ENCODE measurements at places on chromosomes 2 and 18. TPM values are rescaled to one million over a fixed set of nuclear protein-coding genes. Genes with fewer than 3 reads are reported as not detected.

GRCh38 chr2:10883801-10884478 is 27.8 kb upstream of the KCNF1 start:
- H3K4me1 ChIP-seq, result peaks cover 5% of the 10 kb centered on the region
- H3K36me3 ChIP-seq, result no peaks in the 10 kb centered on the region
- no peak overlapping the region for H3K4me3 ChIP-seq
- no peak overlapping the region for H3K27ac ChIP-seq
- DNase-seq, result peak; percentile 20

DNA sequence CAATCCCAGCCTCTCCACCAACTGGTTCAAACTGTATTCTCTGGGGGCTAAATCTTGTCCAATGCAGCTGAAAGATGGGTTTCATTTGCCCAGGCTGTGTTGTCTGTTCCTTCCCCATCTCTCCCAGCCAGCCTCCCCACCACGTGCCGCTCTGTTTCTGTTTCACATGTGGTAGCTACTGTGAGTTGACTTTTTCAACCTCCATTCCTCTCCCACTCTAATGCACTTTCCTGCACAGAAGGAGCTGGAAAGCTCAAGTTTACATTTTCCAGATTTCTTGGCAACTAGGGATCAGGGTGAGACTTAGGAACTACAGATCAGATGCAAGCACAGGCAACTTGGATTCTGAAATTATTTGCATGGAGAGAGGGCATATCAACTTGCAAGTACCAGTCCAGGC is 19.0 kb upstream of the NPAS2 start:
- H3K36me3 ChIP-seq, result no peaks in the 10 kb centered on the region
- DNase-seq, result peak; percentile 93
- no peak overlapping the region for H3K4me3 ChIP-seq
- H3K27ac ChIP-seq, result peak overlapping the region; percentile 65
- H3K4me1 ChIP-seq, result peaks cover 14% of the 10 kb centered on the region

- DNase-seq, result peak; percentile 75
- H3K4me3 ChIP-seq, result no peak overlapping the region
- H3K27me3 ChIP-seq, result no peaks in the 10 kb centered on the region
- peaks cover 3% of the 10 kb centered on the region for H3K4me1 ChIP-seq
- peaks cover 20% of the 10 kb centered on the region for H3K36me3 ChIP-seq
- peak overlapping the region; percentile 67 for H3K27ac ChIP-seq
Measured at GRCh38 chr2:24304631-24305030, 55.7 kb downstream of the ITSN2 start.

- peak; percentile 39 for DNase-seq
- H3K27me3 ChIP-seq, result no peaks in the 10 kb centered on the region
- no peak overlapping the region for H3K4me3 ChIP-seq
- no peak overlapping the region for H3K27ac ChIP-seq
- H3K36me3 ChIP-seq, result no peaks in the 10 kb centered on the region
- H3K4me1 ChIP-seq, result peaks cover 3% of the 10 kb centered on the region
Measured at GRCh38 chr2:33363325-33364298, 112.8 kb upstream of the RASGRP3 start.

- peak overlapping the region; percentile 70 for H3K4me3 ChIP-seq
- H3K27me3 ChIP-seq, result no peaks in the 10 kb centered on the region
Measured at GRCh38 chr2:55519938-55520885, 694 bp downstream of the CFAP36 start.

- H3K36me3 ChIP-seq, result no peaks in the 10 kb centered on the region
- no peaks in the 10 kb centered on the region for H3K4me1 ChIP-seq
- peaks cover 28% of the 10 kb centered on the region for H3K27me3 ChIP-seq
- H3K27ac ChIP-seq, result no peak within 1 kb of the TSS
- no peak within 1 kb of the TSS for H3K4me3 ChIP-seq
Measured at GRCh38 chr2:219041252-219041651, at the start of gene CFAP65. Gene CFAP65, minus strand, starts transcription at chr2:219041516. Its CDS starts 2,468 bp downstream, at chr2:219039048.

- no peak for DNase-seq
- no peaks in the 10 kb centered on the region for H3K36me3 ChIP-seq
- H3K27me3 ChIP-seq, result no peaks in the 10 kb centered on the region
- H3K4me1 ChIP-seq, result no peaks in the 10 kb centered on the region
Measured at GRCh38 chr2:2046497-2046896, 284.6 kb downstream of the MYT1L start.

GRCh38 chr2:158926478-158926948 is 41.9 kb upstream of the TANC1 start:
- H3K27ac ChIP-seq, result no peak overlapping the region
- peaks cover 5% of the 10 kb centered on the region for H3K4me1 ChIP-seq
- H3K27me3 ChIP-seq, result no peaks in the 10 kb centered on the region
- no peaks in the 10 kb centered on the region for H3K36me3 ChIP-seq

DNA sequence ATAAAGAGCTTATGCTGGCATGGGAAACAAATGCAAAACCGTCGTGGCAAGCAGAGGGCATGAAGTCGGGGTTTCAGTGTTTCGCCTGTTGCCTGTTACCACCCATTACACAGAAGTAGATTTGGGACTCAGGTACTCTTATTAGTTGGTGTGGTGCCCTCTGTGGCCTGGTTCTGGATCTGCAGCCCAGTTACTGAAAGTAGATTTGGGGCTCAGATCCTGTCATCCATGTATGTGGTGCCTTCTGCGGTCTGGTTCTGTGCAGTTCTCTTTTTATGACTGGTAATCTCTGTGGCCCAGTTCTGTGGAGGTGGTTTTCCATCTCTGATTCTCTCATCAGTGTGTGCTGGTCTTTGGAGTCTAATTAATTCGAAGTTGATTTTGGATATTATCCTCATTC is 45.2 kb downstream of the ADNP2 start:
- no peak overlapping the region for H3K4me3 ChIP-seq
- H3K27me3 ChIP-seq, result no peaks in the 10 kb centered on the region
- H3K4me1 ChIP-seq, result no peaks in the 10 kb centered on the region

DNA sequence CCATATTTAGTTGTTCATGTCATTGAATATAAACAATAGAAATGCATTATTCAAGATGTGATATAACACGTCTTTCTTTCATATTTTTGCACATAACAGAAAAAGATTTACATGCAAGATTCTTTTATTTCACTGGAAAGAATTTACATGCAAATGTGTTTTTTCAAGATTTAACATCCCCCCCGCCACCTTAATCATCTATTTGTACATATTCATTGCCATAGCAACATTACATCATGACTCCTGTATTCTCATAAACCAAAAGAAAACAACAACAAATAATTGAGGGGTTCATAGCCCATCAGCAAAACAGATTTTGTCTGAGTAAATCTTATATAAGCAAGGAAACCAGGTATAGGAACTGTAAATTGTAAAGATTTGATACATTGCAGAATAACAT is 3.2 kb upstream of the ACVR1C start:
- DNase-seq, result no peak
- H3K4me1 ChIP-seq, result peaks cover 12% of the 10 kb centered on the region
- H3K27me3 ChIP-seq, result peaks cover 14% of the 10 kb centered on the region
- H3K4me3 ChIP-seq, result no peak overlapping the region
- H3K36me3 ChIP-seq, result no peaks in the 10 kb centered on the region
- no peak overlapping the region for H3K27ac ChIP-seq

DNA sequence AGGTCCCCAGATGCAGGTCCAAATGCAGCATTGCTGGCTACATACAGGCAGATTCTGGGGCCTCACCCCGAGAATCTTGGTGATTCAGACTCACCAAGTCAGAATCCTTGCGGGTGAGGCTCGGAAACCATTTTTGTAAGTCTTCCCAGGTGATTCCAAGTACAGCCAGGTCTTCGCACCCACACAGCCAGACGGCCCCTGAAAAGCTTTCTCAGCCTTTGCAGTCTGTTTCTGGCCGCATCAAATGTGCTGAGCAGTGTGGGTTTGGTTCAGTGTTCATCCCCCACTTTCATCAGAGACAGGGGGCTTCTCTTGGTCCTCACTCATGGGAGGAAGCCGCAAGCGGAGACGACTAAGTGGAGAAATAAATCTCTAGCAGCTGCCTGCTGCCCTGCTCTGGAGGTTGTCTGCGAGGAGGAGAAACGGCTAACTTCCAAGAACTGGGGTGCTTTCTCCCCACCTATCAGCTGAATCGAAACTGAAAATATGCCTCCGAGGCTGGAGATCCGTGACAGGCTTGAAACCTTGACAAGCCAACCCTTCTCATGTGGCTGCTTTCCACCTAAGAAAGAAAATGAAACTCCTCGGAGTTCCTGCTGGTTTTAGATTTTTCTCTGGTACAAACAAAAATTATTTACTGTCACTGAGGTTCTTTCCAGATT is 8.9 kb upstream of the TMEM185B start:
- peak; percentile 79 for DNase-seq
- peak overlapping the region; percentile 84 for H3K27ac ChIP-seq
- H3K36me3 ChIP-seq, result no peaks in the 10 kb centered on the region
- peaks cover 7% of the 10 kb centered on the region for H3K27me3 ChIP-seq

GRCh38 chr2:120859128-120859527 is 123.5 kb downstream of the GLI2 start:
- H3K27ac ChIP-seq, result no peak overlapping the region
- peaks cover 3% of the 10 kb centered on the region for H3K27me3 ChIP-seq
- peak; percentile 73 for DNase-seq
- H3K4me3 ChIP-seq, result no peak overlapping the region

GRCh38 chr2:239706367-239706766 is 305.5 kb upstream of the HDAC4 start:
- no peak overlapping the region for H3K4me3 ChIP-seq
- peak; percentile 51 for DNase-seq
- H3K36me3 ChIP-seq, result no peaks in the 10 kb centered on the region
- no peaks in the 10 kb centered on the region for H3K27me3 ChIP-seq

The TOGARAM2 gene
- total RNA-seq, result 1.2 TPM

The LRRC30 gene
- total RNA-seq, result 6.5 TPM

The NLRC4 gene
- 0.40 TPM for total RNA-seq

The SLC1A4 gene
- total RNA-seq, result 13.6 TPM

All from muscle of leg (tissue), 16 donors.